ENCODE measurements at places on chromosomes 3 and 15.

GRCh38 chr3:179716226-179716625 is 63.4 kb downstream of the USP13 start:
- no peak for DNase-seq

DNA sequence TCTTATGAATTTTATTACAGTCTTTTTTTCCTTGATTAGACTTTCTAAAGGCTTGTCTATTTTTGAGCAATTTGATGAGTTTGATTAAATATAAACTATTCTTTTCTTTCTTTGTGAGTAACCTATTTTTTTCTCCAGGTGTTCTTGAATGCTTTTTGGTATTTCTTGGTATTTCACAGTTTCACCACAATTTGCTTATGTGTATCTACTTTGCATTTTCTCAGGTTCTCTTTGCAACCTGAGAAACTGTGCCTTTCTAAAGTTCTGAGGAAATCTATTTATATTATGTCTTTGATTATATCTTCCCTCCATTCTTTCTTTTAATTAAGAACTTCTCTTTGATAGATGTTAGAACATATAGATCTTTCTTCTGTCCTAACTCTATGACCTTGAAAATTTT is 117.1 kb upstream of the MLF1 start:
- no peak for DNase-seq

- no peak for DNase-seq
Observed at GRCh38 chr3:36560685-36561084, 180.4 kb downstream of the STAC start.

- no peak for DNase-seq
Observed at GRCh38 chr15:38323895-38324294, 71.3 kb downstream of the SPRED1 start.

GRCh38 chr15:74845208-74845568 is 2.2 kb upstream of the ULK3 start:
- no peak for DNase-seq

DNA sequence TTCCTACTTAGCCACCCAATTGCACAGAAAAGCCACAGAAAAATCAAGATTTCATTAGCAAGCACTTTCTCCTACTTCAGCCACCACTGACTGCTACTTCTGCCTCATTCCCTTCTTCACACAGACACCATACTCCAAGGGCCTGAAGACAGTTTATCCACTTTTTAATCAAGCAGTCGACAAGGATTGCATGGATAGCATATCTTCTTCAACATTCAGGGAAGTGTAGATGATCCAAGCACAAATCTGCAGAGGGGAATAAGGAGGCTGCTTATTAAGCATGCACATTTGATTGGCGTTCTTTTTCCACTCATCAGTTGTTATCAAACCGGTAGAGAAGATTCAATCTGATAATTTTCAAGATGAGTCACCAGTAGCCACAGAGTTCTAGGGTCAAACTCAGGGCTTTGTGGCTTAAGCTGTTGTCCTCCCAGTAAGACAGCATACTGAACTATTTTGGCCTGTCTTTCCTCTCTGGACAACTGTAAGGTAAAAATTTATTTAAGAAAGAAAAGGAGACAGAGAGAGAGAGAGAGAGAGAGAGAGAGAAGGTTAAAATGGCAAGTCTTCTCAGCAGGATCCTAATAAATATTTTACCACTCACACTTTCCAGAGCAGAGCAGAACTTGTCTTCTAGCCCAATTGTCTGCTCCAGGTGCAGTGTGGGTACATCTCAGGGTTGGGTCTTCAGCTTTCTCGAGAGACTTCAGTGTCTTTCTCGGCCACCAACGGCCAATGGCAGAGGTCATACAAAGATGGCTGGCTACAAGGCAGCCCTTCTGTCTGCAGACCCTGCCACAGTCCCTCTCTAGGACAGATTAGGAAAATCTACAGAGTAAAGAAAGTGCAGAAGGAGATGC is 80.6 kb upstream of the BHLHE40 start:
- no peak for DNase-seq

GRCh38 chr3:125160606-125161371 is 51.8 kb downstream of the SLC12A8 start:
- DNase-seq = no peak

- DNase-seq = peak; percentile 86
Observed at GRCh38 chr3:153350420-153350819, 188.4 kb downstream of the RAP2B start.
